Activated T-cell treated with anti-CD3 and anti-CD28 coated beads for 48 hours (primary cell): ENCODE measurements at places on chromosomes 6 and 20.
A peak's percentile ranks its signal among the peaks of the same experiment; 100 is the strongest.

DNA sequence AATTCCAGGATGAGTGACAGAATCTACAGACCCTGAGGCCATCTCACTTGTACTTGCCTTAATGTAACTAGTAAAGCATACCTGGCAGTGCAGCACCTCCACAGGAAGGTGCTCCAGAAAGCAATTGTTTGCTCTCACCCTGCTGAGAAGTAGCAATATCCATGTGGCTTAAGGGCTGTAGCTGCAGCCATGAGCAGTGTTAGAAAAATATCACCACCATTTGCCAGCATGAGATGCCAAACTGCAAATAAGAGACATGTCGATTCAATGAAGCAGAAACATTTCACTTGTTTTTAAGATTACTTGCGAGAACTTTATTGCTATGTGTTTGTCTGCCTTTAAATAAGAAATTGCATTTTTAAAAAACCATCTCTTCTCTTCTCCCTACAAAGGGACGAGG lies 151.5 kb downstream of the PRL start:
- DNase-seq = no peak

DNA sequence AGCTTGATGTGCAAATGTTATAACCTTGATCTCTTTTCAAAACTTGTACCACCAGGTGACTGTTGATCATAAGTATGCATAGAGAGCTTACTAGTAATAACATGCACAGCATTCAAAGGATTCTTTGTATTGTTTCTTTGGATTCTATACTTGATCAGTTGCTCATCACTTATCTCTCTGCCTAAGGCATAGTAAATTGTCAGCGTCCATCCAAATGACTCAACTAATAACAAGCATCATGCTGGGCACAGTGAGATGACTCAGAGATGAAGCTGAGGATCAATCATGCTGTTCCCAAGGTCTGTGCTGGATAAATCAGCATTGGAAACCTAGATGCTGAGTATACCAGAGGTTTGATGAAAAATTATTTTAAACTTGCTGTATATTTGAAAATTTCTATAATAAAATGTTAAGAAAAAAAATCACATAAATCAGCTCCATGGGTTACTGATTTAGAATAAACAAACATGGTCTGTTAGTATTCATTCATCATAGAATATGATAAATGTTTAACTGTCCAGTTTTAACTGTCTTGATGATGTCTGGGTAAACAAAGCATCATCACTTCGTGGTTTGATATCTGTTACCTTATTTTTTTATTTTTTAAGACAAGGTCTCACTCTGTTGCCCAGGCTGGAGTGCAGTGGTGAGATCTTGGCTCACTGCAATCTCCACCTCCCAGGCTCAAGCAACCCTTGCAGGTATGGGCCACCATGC lies 45.6 kb upstream of the SGK1 start:
- no peak for DNase-seq

GRCh38 chr20:61520893-61521460 lies 268.9 kb downstream of the CDH4 start:
- DNase-seq = no peak

DNA sequence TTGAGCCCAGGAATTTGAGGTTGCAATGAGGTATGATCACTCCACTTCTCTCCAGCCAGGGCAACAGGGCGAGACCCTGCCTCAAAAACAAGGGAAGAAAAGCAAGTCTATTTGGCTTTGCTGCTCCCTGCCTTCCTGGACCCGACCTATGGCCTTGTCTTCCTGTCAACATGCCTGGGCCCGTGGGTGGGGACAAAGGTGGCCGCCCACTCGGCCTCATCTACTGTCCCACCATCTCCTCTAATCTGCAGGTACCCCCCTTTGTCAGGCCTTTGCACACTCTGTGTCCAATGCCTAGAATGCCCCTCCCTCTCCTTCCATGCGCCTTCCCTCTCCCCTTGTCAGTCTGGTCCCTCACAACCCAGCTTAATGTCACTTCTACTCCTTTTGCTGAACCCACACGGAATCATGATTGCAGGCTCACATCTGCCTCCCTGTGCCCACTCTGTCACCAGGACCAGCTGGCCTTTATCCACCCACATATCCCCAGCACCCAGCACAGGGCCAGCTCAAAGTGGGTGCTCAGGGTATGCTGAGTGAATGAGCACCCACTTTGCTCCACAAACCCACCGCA lies 40.3 kb downstream of the MDFI start:
- DNase-seq = no peak

- DNase-seq = no peak
These were observed 20.2 kb upstream of the FHL5 start for GRCh38 chr6:96542702-96543101.

GRCh38 chr20:20668639-20669038 lies 43.8 kb downstream of the RALGAPA2 start:
- no peak for DNase-seq

- DNase-seq = no peak
These were observed 54.4 kb downstream of the RTN4IP1 start for GRCh38 chr6:106574741-106575458.

DNA sequence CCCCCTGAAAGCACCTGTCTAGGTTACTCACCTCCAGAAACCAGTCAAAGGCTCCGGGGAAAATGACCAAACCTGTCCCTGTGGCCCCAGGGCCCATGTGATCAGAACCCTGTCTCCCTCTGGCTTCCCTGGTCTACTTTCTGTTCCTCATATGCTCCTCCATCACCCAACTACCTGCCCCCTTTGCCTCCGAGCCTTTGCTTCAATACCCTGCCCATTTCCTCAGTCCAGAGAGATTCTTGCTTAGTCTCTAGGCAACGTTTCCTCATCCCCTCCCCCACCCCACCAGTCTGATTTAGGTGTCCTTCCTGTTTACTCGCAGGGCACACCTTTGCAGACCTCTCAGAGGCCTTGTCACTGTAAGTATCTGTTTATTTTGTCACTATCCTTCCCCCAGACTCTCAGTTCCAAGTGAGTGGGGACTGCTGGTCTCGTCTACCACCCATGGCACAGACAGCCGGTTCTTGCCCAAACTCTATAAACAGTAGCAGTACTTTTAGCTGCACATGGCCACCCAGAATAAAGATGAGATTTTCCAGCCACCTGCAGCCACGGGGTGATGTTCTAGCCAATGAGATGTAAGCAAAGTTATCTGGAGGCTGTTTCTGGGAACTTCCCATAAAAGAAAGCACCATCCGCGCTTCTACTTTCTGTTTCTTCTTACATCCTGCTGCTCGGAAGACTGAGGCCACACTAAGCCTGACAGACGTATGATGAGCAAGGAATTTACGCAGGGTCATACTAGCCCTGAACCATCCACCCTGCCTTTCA lies 13.3 kb downstream of the ELOVL5 start:
- peak; percentile 40 for DNase-seq

GRCh38 chr6:128754658-128755256 lies 128.2 kb upstream of the LAMA2 start:
- no peak for DNase-seq

GRCh38 chr6:107118976-107119375 lies 3.7 kb upstream of the BEND3 start:
- no peak for DNase-seq

GRCh38 chr6:131281471-131282270 lies 146.4 kb downstream of the AKAP7 start:
- DNase-seq = peak; percentile 7

DNA sequence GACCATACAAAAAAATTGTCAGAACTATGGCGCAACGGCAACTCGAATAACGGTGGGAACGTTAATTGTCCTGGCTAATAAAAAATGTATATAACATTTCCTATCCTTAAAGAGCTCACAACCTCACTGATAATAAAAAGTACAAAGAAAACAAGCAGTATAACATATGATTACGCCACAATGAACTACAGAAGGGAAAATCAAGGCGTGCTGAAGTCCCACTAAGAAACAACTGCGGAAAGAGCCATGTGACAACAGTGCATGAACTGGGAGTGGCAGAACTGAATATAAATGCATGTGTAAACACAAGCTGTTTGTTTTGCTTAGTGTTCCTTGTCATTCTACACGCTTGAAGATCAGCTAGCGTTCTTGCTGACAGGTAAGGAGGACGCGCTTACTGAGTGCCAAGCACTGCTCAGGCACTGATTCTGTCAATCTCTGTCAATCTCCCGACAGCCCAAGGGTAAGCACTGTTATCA lies 466 bp upstream of the PSMB1 start:
- DNase-seq = no peak

- no peak for DNase-seq
These were observed 698.8 kb downstream of the DOK5 start for GRCh38 chr20:55174172-55174571.

GRCh38 chr6:133894795-133895358 lies 6.0 kb downstream of the TCF21 start:
- DNase-seq = no peak

- DNase-seq = peak; percentile 34
These were observed 70.6 kb downstream of the SGK1 start for GRCh38 chr6:134247231-134247833.

DNA sequence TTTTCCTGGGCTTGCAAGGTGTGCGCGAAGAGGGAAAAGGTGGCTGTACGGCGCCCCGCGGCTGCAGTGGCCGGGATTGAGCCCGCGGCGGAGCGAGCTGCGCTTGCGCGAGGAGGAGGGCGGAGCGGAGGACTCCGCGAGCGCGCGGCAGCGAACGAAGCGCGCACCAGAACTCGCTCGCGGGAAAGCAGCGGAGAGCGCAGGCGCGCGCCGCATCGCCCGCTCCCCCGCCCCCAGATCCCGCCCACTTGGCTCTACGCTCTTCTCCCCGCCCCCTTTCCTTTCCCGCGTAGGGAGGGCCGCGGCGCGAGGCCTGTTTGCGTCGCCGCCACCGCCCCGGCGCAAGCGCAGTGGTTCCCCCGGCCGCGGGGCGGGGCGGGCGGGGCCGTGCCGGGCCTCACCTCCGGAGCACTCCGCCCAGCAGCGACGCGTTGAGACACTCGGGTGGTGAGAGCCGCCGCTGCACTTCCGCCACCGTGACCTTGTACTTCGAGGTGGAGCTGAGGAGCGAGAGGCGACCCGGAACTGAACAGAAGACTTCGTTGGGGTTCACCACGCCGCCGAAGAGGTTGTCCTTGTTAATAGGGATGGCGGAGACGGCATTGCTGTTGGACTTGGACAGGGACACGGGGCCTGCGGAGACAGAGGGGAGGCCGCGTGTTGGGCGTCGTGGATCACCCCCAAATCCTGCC lies 10.6 kb downstream of the TFAP2A start:
- peak; percentile 90 for DNase-seq

- no peak for DNase-seq
These were observed 191.4 kb downstream of the REV3L start for GRCh38 chr6:111291336-111292259.

DNA sequence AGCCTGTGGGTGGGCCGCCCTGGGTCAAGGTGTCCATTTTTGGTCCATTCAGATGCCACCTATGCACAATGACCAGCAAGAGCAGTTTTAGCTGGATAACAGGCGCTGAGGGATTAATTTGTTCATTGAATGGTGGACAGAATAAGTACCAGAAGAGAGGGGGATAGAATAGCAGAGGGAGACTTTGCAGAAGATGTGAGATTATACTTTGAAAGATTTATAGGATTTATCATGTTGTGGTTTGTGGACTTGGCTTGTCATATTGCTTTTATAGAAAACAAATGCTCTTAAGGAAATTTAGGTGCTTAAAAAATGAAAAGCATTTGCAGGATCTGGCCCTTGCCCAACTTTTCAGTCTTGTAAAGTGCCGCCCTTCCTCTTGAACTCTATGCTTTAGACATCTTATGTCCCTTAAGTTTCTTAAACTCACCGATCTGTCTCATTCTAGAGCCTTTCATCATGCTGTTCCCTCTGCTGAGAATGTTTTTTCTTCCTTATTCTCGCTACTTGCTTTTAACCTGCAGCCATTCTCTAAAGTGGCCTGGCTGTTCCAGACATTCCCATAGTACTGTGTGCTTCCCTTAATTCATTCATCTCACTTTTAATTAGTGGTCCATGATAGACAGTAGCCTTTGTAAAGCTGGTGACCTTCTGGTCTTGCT lies 42.5 kb downstream of the CD109 start:
- no peak for DNase-seq

DNA sequence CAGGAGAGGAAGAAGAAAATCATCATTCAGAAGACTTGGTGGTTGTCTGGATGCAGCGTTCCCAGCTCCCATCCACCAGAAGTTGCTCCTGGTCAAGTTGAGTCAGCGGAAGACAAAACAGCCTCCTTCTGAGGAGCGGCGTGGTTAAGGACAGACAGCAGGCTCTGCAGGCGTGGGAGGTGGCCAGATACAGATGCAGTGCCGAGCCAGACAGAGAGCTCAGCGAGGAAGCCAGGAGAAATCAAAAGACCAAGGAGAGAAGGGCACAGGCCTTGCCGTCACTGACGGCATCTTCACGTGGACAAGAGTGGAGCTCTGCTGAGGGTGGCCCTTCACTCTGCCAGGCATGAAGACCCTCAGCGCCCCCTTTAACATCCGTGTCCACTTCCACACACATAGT lies 158.5 kb downstream of the THBS2 start:
- no peak for DNase-seq

GRCh38 chr20:44142413-44142812 lies 44.6 kb downstream of the JPH2 start:
- DNase-seq = no peak

- DNase-seq = no peak
These were observed 89.6 kb downstream of the RIPOR3 start for GRCh38 chr20:50601511-50602431.

DNA sequence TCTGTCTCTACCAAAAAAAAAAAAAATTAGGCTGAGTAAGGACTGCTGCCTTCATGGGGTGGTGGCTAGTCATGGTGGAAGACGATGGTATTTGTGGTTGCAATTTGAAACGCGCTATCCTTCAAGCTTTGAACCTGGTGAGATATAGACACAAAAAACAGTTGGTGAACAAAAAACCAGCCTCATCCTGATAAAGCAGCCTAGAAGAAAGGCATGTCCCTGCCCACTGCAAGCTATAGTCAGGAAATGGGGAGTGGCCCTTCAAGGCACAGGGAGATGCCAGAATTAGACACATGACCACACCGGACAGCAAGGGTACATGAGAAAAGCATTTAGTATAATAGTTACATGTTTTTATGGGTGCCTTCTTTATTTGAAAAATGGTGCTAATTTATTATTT lies 193.6 kb downstream of the NFATC2 start:
- no peak for DNase-seq

GRCh38 chr20:31856516-31856915 lies 11.1 kb upstream of the FOXS1 start:
- no peak for DNase-seq

DNA sequence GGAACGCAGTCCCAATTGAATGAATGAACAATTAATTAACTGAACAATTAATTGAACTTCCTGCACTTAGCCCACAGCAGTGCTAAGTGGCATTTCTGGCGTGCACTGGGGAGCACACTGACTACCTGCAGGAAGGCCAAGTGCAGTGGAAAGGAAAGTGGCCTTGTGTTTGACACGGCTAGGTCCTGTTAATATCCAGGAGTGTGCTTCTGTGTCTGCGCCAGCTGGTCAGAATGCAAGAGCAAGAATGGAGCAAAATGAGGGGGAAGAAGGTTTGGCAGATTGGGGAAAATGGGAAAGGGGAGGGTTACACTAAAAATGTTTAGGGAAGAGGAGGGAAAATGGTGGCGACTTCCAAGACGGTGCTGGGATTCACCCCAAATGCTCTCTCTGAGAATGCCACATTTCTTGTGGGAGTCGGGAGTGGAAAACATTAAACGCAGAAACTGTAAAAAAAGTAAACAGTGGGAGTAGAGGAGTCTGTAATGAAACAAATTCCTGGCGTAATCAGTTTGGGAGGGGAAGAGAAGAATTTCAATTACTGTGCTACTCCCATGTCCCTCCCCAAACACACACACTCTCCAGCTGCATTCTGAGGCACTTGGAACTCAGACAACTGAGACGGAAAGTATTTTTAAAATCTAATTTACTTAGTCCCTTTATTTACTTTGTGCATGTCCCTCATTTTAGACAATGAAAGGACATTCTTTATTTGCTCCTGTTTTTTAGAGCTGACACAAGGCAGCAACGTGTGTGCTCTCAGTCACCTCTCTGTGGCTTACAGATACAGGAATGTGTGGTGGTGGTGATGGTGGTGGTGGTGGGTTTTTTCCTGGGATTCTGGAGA lies 64.1 kb downstream of the CLIC5 start:
- DNase-seq = no peak
